ENCODE measurements at places on chromosomes 11 and 22.

DNA sequence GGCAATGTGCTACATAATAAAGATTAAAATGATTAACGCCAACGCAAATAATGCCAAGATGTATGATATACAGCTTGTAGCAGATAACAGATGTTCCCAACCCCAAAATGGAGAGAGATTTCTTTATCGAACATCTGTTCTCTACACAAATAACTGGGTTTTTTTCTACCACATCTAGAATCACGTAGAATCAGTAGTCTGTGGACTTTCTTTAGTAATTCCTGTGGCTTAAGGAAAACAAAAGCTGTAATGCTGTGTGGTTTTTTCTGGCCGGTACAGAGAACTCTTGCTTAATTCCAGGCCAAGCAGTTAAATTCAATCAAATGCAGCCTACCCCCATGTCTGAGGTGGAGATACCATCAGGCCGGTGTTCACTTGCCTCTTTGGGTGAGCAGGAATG, 303.4 kb downstream of the FAT3 start:
- DNase-seq, result peak; percentile 88

DNA sequence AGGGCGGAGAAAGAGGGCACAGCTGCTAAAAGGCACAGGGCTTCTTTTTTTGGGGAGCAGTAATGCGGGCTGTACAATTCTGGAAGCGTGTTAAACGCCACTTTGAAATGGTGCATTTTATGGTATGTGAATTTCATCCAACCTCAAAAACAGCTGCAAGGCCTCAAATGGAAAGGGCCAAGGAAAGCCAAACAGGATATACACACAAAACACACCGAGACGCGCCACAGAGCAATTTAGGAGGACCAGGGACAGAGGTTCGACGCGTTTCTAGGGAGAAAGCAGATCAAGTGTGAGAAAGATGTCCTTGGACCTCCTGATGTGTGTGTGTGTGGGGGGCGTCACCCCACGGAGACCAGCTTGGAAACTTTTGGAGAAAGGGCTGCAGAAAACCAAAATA, 31.1 kb downstream of the TSPAN4 start:
- no peak for DNase-seq

DNA sequence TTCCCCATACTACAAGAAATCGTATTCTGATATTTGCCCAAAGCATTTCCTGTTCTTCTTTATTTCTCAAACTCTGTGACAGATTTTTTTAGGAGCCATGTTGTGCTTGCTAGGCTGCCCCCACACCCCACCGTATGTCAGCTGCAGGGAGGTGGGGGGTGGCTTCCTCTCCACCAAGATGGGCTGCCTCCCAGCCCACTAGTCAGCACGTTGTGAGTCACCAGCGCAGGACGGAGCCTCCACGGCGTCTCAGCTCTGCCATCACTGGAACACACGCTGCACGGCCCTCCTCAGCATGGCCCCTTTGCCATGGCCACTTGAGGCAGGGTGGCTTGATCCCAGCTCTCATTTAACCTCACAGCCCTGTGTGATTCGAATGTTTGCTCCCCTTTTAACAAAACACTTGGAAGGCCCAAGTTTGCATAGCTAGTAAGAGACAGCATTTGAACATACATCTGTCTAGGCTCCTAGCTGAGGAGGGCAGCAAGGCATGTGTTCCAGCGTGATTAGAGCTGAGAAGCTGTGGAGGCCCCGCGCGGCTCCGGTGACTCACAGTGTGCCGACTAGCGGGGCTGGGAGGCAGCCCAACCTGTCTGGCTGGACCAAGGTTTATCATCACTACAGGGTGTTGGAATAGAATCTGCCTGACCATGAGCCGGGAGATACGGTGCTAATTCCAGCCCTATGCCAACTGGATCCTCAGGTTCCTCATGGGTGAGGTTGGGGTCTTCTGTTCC, 180.7 kb upstream of the NCAM1 start:
- no peak for DNase-seq

GRCh38 chr11:84247926-84248325, 961.8 kb upstream of the CCDC90B start:
- DNase-seq, result no peak

DNA sequence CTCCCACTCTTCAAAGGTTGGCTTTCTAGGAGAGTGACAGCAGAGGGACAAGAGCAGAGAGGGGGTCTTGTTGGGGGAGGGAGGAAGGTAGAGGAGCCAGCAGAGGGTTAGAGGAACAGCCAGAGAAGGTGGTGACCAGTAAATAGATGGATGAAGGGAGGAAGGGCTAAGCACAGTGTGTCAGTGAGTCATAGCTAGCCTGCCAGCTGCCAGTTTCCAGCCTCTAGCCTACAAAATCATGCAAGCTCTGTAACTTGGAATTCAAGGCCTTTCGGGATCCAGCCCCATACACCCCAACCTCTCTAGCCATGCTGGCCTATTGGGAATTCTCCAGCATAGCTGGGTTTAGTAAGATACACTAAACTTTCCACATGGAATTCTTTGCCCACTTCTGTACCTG, 147.4 kb upstream of the TEAD1 start:
- peak; percentile 82 for DNase-seq

- no peak for DNase-seq
These were observed 941.7 kb downstream of the OPCML start for GRCh38 chr11:132590554-132590953.

- DNase-seq, result no peak
These were observed 3.0 kb downstream of the TBRG1 start for GRCh38 chr11:124625504-124626168.

DNA sequence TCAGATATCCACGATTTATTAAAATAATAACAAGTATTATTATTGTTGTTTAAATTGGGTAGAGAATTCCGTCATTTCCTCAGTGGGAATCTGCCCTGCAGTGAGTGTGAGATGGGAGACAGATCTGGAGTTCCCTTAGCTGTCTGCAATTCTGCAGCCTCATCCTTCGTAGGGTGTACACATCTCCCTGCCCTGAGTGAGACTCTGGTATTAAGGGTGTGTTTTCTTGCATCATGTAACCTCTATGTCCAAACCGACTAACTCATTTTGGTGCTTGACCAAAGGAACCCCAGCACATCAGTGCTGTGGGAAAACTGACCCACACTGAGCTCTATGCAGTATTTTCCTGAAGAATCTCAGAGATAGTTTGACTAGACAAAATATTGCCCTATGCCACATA, 157.6 kb downstream of the LDLRAD3 start:
- DNase-seq, result no peak

DNA sequence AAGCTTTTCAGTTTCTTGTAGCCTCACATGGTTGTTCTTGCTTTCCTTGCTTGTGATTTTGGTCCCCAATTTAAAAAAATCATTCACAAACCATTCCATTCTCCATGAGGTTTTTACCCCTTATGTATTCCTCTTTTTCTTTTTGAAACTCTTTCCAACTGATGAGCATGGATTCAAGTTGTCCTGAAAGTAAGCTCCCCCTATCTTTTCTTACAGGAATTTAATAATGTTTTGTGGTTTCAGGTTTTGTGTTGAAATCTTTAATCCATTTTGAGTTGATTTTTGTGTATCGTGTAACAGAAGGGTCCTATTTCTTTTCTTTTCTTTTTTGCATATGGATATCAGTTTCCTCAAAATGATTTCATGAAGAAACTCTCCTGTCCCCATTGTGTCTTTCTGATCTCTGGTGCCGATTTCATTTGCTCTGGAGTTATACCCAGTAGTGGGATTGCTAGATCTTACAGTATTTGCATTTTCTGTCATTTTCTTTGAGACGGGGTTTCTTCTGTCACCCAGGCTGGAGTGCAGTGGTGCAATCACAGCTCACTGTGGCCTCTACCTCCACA, 58.5 kb downstream of the LRRC74B start:
- DNase-seq, result no peak

DNA sequence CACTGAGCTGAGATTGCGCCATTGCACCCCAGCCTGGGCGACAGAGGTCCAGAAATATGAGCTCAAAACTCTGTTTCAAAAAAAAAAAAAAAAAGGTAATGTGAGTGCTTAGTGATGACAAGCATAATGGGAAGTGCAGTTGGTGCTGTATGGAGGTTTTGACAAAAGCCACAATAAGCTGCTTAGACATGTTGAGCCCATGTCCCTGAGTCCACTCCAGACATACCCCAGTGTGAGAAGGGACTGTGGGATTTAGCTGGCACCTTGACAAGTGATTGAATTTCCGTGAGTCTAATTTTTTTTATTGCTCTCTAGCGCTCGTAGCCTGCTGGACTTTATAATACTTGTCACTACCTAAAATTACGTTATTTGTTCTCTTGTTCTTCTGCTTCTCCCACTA, 15.1 kb upstream of the LGR4 start:
- DNase-seq, result no peak

DNA sequence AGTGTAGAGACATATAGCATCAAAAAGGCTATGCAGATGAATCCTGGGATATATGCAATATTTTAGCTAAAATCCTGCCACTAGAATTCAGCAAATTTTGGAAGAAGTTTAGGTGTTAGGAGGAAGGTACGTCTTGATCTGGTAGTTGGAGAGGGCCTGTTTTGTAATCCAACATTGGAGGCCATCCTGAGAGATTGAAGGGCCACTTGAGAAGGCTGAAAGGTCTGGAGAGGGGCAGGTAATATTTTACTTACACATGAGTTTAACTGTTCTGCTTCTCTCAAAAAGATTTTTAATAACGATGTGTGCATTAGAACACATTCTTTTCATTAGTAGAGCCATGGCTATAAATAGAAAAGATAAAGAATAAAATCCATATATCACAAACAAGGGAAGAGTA, 422.1 kb downstream of the RAB38 start:
- no peak for DNase-seq

DNA sequence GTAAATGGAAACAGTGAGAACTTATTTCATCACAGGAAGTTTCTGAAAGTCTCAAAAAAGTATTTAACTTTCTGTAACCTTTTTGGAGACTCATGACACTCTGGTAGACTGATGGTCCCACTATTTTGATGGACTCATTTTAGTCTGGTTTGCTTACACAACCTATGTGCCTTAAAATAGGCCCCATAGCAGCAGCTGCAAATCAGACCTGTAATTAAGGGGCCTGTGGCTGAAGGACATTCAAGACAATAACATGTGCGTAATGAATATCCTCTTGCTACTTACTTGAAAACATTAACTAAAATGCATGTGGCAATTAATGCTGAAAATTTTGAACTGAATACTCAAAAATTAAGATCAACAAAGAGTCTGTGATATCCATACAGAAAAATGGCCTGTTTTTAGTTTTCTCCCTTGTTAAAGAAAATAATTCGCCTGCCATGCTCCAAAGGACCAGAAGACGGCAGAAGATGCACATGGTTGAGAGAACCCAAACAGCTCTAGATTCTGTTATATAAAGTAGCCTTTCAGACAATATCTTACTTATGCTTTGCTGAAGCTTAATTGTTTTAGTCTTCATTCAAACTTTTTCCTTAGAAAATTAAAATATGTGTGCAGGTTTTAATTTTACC, 568.5 kb downstream of the KCNA4 start:
- peak; percentile 5 for DNase-seq

DNA sequence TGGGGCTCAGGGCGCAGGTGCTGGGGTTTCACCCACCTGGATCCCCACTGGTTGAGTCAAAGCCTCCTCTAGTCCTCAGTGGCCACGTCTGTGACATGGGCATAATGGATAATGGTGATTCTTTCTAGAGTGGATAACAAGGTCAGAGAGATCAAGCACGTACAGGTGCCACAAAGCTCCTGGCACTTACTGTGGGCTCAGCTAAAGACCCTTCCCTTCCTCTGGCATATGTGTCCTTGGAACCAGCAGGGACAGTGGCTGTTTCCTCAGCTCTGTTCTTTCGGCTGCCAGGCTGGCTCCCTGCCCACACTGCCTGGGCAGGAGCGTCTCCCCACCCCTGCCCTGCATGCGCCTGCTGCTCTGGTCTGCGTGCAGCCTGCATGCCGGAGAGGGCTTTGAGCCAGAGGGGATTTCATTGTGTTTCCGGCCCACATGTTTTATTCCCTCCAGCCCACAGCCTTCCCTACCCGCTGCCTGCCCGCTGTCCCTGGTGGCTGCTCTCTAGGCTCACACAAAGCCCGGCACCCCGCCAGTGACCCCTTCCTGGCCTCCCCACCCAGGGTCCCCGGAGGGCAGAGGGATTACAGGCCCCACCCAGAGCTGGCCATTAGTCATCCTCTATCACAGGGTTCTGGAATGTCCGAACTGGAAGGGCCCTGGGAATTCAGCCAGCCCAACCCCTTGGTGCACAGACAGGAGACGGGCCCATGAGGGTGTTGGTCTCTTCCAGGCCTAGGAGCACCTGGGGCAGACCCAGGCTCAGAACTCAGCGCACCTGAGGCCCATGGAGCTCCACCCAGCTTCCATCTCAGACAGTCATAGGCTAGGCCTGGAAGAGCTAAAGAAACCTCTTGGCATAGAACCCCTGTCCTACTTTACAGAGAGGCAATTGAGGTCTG, 55.3 kb upstream of the GCAT start:
- peak; percentile 97 for DNase-seq

DNA sequence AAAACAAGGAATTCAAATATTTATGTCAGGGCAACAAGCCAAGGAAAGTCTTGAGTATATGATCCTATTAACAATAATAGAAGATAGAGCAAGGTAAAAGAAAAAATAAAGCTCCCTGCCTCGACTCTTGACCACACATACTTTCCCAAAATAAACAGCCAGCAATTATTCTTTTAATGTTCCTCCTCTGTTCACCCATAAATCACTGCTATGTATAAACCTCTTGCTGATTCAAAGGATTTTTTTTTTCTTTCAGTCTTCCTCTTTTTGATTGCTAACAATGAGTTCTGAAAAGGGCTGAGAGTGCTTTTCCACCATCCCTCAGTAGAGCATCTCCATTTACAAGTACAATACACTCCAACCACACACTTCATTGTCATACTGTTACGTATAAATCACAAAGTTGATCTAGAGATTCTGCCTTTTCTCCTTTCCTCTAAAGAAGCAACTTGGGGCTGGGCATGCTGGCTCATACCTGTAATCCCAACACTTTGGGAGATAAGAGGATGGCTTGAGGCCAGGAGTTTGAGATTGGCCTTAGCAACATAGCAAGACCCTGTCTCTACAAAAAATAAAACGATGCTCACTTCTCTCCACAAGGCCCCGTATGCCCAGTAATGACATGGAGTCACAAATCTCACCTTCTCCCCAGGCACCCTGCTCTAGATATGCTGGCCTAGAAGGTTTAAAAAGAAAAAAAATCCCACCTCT, 24.0 kb downstream of the RAB30 start:
- DNase-seq, result peak; percentile 58

- no peak for DNase-seq
These were observed 54.8 kb upstream of the B3GAT1 start for GRCh38 chr11:134466610-134467567.

Measured in fibroblast of lung (primary cell).